ENCODE measurements at places on chromosomes 3 and 15. TPM values are rescaled to one million over a fixed set of nuclear protein-coding genes. Genes with fewer than 3 reads are reported as not detected.

CACNA2D2 gene
- total RNA-seq, result not detected

EFCC1 gene
- total RNA-seq, result not detected

SLC6A20 gene
- total RNA-seq, result not detected

CCR9 gene
- not detected for total RNA-seq

TTC23 gene
- 32.6 TPM for total RNA-seq

KCTD6 gene
- 10.0 TPM for total RNA-seq

CATSPER2 gene
- 9.6 TPM for total RNA-seq

MBD4 gene
- 21.9 TPM for total RNA-seq

TMEM207 gene
- total RNA-seq, result not detected

CFAP92 gene
- total RNA-seq, result 0.05 TPM

NOX5 gene
- 0.30 TPM for total RNA-seq

KBTBD13 gene
- not detected for total RNA-seq

CFAP100 gene
- not detected for total RNA-seq

ARL6IP5 gene
- 72.5 TPM for total RNA-seq

SLC24A1 gene
- total RNA-seq, result 4.4 TPM

CSPG4 gene
- total RNA-seq, result 63.0 TPM

HYAL1 gene
- total RNA-seq, result 0.42 TPM

DNAH12 gene
- total RNA-seq, result 0.37 TPM

KIF7 gene
- 18.7 TPM for total RNA-seq

GADL1 gene
- total RNA-seq, result not detected

IQCF5 gene
- not detected for total RNA-seq

All from smooth muscle cell of the umbilical artery (primary cell).